ENCODE measurements at places on chromosomes 6 and 20. TPM values are rescaled to one million over a fixed set of nuclear protein-coding genes. Genes with fewer than 3 reads are reported as not detected.

GRCh38 chr20:33070111-33071053 lies 9.1 kb upstream of the BPIFB4 start:
- DNase-seq = no peak

The RNF217 gene
- polyA plus RNA-seq = 34.3 TPM

- peak; percentile 89 for DNase-seq
Measured at GRCh38 chr6:130981409-130981808, 81.6 kb downstream of the EPB41L2 start.

The CTCFL gene
- polyA plus RNA-seq = 0.33 TPM

GRCh38 chr6:13260101-13260598 lies 68.2 kb downstream of the TBC1D7 start:
- no peak for DNase-seq

The EBF4 gene
- polyA plus RNA-seq = 36.0 TPM

DNA sequence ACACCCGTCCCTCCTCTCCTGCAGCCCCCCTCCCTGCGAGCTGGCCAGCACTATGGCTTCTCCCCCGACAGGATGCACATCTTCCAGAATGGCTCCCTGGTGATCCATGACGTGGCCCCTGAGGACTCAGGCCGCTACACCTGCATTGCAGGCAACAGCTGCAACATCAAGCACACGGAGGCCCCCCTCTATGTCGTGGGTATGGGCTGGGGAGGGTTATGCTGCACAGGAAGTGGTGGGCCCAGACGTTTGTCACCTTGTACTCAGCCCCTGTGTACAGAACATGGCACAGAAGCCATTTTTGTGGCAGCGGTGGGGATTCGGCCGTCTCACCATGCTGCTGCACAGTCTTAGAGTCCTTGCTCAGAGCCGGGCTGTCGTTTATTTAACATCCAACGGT lies 29.0 kb upstream of the SRF start:
- DNase-seq = no peak

Data from right lung (tissue), 10 donors.